ENCODE measurements at places on chromosomes 6 and 20.
A peak's percentile ranks its signal among the peaks of the same experiment; 100 is the strongest.

- peak; percentile 76 for DNase-seq
These were observed at the start of gene SAMD10 for GRCh38 chr20:63979557-63980316. Gene SAMD10, minus strand, starts transcription at chr20:63979642. Its CDS starts 175 bp downstream, at chr20:63979467.

DNA sequence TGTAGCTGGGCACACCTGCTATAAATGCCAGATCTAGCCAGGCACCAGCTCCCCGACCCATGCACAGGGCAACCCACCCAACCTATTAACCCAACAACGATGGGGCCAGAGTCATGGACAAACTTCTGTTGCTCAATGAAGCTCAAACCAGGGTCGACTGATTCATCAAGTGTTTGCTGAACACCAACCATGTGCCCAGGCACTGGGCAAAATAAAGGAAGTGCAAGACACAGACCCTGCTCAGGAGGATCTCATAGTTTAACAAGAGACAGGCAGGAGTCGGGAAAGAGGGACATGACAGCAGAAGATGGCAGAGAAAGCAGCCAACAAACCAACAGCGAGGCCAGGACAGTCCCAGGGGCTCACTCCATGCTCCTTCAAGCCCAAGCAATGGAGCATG, 18.8 kb downstream of the KCNK5 start:
- DNase-seq = no peak

DNA sequence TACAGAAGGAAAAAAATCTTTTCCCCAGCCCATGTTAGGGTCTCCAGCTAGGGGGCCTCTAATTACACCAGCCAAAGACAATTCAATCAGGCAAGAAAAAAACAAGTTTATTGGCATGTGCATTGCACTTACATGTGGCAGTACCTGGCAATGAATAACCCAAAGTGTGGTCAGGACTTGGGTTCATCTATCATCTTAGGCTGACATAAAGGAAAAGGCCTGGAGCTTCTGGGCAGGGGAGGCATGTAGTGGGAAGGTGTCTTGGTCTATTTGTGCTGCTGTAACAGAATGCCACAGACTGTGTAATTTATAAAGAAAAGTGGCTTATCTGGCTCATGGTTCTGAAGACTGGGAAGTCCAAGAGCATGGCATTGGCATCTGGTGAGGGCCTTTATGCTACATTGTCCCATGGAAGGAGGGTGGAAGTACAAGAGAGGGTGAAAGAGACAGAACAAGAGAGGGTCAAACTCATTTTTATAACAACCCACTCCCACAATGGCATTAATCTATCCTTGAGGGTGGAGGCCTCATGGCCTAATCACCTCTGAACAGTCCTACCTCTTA, 4.4 kb upstream of the PYGB start:
- no peak for DNase-seq

DNA sequence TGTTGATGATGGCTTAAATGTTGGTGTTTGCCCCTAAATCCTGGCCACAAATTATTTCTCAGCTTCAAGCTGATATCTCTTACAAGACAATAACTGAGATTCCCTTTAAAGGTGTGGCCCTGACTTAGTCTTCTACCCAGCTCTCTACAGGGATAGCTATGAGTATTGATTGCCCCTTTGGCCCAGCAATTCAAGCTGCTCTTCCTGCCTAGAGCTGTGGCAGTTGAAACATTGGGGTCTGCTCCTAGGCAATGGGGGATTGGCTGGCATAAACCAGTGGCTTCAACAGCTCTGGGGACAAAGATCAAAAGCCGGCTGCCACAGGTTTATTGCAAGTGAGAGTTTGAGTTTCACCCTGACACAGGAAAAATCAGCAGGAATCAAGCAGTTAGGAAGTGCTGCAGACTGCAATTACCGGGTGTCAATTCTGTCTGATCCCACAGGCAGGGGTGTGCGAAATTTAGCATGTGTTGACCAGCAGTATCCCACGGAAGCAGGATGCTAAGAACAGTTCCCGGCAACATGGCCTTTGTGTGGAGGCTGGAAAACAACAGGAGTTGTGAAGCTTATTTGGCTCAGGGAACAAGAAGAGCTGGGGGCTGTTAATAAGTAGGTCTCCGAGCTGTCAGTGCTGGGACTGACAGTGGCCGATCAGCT, 66.2 kb upstream of the IYD start:
- DNase-seq = no peak
